Cerebellar cortex (tissue), 1 donor: ENCODE measurements at places on chromosomes 2 and 18.

- no peak for DNase-seq
Observed at GRCh38 chr2:127575941-127576432, 40.5 kb downstream of the MYO7B start.

DNA sequence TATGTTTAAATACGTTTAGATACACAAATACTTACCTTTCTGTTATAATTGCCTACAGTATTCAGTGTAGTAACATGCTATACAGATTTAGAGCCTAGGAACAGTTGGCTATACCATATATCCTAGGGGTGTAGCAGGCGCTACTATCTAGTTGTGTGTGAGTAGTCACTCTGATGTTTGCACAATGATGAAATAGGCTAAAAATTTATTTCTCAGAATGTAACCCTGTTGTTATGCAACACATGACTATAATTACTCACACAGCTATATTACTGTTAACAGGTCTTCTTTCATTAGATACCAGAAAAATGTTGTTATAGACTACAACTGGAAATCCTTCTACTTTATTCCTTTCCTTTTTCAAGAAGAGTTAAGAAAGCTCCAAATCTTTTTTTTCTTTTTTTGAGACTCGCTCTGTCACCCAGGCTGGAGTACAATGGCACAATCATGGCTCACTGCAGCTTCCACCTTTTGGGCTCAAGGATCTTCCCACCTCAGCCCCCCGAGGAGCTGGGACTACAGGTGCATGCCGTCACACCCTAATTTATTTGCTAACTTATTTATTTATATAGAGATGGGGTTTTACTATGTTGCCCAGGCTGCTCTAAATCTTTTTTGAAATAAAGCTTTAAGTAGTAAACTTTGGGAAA, 48.5 kb downstream of the C2orf74 start:
- DNase-seq: no peak

- no peak for DNase-seq
Observed at GRCh38 chr2:197891897-197892442, 87.6 kb downstream of the PLCL1 start.

- no peak for DNase-seq
Observed at GRCh38 chr2:133952896-133953295, 301.0 kb upstream of the MGAT5 start.

DNA sequence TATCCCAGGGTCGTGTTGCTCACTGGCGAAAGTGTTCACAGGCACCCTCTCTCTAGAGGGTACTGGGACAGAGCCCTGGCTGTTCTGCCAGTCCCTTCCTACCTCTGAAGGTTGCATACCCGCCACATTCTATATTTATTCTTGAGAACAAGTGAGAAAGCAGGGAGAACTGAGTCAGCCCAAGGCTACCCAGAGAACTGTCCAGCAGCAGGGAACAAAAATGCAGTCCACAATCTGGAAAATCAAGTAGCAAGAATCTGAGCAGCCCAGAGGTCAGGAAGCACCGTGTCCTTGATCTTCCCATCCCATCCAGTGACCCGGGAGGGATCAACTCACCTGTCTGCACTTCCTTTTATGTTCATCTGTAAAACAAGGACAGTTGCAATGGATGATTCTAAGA, 164.1 kb downstream of the FBXO15 start:
- no peak for DNase-seq

- peak; percentile 74 for DNase-seq
Observed at GRCh38 chr18:3596637-3597384, 146.8 kb downstream of the TGIF1 start.

GRCh38 chr2:125959047-125959446, 696.9 kb upstream of the GYPC start:
- DNase-seq: no peak

DNA sequence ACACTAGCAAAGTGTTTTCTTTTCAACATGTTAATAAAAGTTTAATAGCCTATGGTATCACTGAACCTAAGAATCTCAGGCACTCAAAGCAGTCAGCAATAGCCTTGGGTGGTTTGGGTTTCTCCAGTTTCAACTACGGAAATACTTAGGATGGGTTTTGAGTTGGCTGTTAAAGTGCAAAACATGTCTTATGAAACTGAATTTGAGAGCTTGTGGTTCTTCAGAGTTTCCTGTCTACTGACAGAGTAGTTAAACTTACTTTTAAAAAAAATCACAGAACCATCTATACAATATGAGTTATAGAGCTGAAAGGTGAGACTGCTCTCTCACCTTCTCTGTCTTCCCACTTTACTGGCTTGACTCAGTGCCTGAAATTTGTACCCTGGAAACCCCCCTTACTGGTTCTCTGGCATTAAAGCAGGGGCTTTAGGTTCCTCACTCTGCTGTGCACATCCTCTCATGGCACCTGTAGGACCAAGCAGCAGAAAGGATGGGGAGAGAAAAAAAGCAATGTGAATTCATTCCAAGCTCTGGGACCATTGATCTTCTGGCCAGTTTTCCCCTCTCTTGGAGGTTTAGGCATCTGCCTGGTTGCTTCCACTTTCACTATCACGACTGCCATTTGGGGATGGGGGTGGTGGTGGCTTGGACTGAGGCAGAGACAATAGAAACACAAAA, 18.1 kb downstream of the CCDC141 start:
- no peak for DNase-seq

DNA sequence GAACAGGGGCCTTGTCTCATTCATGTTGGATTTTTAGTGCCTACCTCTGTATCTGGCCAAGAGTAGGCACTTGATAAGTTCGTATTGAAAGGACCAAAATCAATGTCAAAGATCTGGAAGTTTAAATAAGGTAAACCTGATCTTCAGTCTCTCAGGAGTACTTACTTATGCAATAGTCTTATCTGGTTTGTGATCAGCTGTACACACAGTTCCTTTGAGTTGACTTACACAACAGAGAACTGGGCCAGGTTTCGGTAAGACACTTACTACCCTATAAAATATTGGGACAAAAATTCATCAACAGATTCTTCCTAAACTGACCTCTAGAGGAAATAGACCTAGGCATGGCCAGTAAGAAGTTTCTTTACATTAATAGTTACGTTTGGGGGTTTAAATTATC, 113.6 kb upstream of the NXPH2 start:
- no peak for DNase-seq

- no peak for DNase-seq
Observed at GRCh38 chr2:238080518-238080917, 19.6 kb upstream of the ESPNL start.

GRCh38 chr2:62787386-62787785, 81.9 kb downstream of the EHBP1 start:
- DNase-seq: peak; percentile 71

DNA sequence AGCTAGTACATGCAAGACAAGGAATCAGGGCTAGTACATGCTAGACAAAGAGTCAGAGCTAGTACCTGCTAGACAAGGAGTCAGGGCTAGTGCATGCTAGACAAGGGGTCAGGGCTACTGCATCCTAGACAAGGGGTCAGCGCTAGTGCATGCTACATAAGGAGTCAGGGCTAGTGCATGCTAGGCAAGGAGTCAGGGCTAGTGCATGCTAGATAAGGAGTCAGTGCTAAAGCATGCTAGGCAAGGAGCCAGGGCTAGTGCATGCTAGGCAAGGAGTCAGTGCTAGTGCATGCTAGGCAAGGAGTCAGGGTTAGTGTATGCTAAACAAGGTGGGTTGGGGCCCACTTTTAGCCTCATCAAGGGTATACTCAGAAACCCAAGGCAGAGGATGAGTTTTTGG, 90.1 kb upstream of the FAM136A start:
- DNase-seq: no peak

GRCh38 chr2:172305066-172305465, 122.3 kb upstream of the ITGA6 start:
- DNase-seq: no peak

DNA sequence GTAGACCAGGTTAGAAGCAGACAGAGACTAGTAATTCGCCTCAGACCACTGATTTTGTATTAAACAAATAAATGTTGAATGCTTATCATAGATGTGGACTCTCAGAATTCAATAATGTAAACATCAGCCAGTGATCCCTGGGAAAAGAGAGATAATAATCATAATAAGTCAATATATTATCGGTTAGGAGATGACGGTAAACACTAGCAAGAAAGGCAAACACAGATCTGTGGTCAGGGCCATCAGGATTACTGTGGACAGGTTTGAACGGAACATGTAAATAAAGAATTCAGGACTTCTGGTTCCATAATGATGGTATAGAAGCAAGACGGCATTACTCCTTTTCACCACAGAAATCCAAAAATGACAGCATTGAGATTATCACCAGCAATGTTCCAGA, 861.6 kb downstream of the CBLN2 start:
- DNase-seq: no peak

- no peak for DNase-seq
Observed at GRCh38 chr2:64672708-64673107, 19.0 kb upstream of the SERTAD2 start.

- DNase-seq: no peak
Observed at GRCh38 chr18:46013484-46014189, 46.5 kb upstream of the EPG5 start.

DNA sequence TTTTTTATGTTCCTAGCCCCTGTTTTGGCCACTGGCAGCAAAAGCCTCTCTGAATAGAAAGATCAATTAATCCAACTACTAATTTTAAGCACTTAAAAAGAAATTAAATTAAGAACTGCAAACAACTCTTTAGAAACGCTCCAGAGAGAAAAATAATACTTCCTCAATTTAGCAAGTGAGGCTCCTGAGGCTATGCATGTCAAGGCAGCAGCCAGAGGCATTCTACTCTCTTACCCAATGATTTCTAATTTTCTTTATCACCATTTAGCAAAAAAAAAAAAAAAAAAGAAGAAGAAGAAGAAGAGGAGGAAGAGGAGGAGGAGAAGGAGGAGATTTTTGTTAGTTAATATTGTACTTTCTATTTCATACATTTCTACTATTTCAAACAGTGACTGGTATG, 68.5 kb downstream of the TMEM237 start:
- no peak for DNase-seq

DNA sequence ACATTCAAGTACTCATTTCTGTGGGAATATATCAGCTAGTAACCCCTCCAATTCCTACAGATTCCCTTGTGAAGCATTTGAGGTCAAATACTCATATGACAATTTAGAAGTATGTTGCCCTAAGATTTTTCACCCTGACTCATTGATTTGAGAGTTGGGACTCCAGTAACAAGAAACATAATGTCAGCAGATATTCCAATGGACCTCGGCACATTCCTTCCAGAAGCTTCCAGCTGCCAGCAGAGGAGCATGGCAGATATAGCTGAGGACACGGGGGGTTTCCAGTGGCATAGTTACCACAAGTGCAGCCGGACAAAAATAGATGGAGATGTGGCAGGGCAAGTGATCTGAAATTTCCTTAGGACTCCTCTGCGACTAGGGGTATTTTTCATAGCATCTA, 101.9 kb upstream of the ARHGAP28 start:
- DNase-seq: no peak

DNA sequence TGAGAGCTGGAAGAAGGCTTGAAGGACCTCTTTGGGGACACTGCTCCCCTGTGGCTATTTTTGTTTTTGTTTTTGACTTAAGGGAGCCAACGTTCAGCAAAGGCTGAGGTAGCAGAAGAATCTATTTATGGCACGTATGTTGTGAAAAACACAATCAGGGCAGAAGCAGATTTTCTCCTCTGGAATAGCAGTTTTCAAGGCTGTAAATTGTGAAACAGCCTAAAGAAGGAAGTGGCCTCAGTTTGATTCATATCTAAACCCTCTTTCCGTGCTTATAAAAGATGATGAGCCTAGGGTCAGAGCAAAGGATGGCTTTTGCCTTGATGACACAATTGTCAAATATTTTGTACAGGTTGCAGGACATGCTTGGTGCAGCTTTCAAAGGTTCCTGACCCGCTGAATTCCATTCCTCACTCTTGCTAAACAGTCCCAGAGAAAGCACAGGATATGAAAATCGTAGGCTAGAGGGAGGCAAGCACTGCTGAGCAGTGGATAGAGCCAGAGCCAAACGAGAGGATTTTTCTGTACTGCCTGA, 106.2 kb upstream of the DLX2 start:
- no peak for DNase-seq

GRCh38 chr2:108407864-108408729, 30.3 kb downstream of the SULT1C4 start:
- DNase-seq: no peak

GRCh38 chr18:8471372-8471771, 137.9 kb upstream of the RAB12 start:
- no peak for DNase-seq

DNA sequence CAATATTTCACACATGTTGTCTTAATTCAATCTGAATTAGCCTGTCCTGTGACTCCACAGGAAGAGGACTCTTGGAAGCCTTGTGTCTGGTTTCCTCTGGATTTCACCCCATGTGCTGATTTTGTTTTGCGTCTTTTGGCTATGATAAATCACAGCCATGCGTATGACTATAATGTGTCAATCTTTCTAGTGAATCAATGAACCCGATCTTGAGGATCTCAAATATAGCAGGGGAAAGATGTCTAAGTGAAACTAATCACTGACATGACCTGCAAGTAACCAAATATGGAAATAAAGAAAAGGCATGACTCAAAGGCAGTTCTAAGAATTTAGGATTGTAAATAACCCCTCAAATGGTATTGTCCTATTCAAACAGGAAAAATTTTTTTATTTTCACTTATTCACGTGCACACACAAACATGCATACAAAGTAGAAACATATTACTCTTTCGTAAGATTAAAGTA, 8.2 kb downstream of the WDFY1 start:
- no peak for DNase-seq

- no peak for DNase-seq
Observed at GRCh38 chr2:70549064-70549710, 4.4 kb downstream of the TGFA start.

DNA sequence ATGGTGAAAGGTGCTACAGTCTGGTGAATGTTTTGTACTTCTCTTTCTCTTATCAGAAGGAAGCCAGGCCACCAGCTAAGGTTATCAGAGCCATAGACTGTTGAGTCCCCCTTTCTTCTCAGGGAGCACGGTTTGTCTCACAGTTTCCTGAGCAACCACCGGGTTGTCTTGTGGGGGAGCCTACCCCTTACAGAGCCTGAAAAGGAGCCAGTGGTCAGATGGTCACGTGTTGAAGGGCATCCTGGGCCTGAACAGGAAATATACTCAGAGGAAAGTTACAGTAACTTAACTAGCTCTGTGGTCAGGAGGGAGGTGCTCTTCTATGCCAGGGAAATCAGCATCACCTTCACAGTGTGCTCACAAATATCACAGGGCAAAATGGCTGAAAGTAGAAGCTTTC, 11.6 kb downstream of the CD28 start:
- no peak for DNase-seq

DNA sequence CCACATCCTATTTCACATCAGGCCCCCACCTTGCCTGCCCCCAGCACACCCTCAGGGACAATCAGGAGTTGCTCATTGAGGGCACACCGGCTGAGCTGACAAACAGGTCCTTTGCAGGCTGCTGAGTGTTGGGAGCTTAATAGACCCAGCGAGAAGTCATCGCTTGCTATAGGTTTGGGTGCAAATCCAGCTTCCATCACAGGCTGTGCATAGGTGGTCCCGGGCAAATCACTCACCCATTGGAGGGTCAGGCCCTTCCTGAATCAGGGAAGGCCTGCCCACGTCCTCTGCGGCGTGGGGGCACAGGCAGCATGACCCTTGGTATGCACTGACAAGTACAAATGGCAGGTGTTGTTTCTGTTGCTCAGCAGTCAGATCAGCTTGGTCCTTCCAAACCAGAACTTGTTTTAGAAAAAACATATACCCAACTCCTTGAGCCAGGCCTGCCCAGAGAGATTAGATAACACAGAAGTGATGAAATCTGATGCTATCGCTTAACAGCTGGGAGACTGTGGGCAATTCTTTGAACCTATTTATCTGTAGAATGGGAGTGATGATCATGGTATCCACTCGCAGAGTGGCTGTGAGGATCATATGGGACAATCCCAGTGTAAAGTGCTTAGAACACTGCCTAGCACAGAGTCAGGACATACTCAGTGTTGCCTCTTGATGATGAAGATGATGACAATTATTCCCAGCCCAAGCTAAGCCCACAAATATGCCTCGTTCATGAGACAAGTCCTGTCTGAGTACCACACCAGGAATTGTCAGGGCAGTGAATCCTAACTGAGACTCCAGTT, 34.9 kb downstream of the SMAD7 start:
- DNase-seq: no peak
